Stimulated activated CD8-positive, alpha-beta memory T cell treated with anti-CD3 and anti-CD28 coated beads, Interleukin-7, amount 100 ng/mL, for 1 hour (primary cell): ENCODE measurements at places on chromosomes 2 and 18.

GRCh38 chr2:48134704-48135103, 228.4 kb upstream of the FBXO11 start:
- no peak for DNase-seq

DNA sequence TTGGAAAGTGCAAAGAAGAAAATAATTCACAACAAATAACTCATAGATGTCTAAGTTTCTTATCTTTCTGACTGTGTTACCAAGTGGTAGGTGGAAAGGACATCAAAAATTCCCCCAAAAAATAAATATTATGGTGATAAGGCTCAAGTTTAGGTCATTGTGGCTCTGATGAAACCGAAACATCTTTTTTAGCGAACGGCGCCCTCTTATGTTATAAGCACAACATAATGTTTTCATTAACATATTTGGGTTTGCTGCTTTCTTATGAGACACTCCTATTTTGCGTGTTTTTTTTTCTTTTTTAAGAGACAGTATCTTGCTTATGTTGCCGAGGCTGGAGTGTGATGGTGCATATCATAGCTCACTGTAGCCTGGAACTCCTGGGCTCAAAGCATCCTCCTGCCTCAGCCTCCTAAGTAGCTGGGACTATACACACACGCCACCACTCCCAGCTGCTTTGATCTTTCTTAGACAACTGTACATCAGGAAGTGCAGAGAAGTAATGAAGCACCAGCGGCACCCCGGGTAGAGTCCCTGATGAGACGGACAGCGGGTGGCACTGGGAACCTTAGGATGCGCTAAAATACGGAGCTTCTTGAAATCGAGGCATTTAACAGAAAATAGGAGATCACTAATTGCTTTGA, 38.5 kb upstream of the SLC35G4 start:
- DNase-seq, result no peak

DNA sequence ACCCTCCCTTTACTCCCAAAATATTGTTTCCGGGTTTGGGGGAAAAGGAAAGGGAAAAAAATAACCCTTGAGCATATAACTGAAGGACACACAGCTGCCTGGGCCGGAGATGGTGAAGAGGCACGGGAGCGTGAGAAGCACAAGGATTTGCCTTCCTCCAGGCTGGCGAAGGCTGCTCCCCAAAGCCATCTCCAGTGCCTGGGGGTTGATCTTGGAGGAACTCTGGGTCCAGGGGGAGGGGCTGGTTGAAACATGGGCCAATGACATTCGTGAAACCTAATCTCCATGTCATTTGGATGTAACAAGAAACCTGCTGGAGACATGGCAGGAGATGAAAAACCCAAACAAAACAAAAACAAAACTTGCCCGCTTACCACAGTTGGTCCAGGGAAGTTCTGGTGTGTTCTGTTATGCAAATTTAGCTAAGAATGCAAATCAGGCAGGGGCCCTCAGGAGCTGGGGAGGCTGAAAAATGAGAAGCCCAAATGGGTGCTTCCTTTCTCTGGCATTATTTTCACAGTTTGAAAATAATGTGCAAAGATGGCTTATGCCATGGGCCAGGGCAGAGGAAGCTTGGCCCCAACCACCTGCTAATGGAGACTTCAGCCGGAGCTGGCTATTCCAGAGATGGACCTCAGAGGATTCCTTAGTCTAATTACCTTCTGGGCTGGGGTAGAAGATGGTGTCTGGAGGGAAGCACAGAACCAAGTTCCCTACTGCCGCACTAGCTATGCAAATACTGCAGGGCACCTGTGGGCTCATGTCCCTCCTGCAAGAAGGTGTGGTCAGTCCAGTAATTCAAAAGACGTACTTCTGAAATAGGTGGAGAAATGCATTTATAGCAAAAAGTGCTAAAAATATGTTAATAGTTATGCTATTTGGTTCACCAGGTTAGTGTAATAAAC, 180.9 kb downstream of the BCL2 start:
- no peak for DNase-seq

GRCh38 chr2:28365158-28365557, 27.5 kb upstream of the FOSL2 start:
- DNase-seq, result no peak

GRCh38 chr2:97011977-97012569, 25.7 kb upstream of the FAM178B start:
- DNase-seq, result no peak

DNA sequence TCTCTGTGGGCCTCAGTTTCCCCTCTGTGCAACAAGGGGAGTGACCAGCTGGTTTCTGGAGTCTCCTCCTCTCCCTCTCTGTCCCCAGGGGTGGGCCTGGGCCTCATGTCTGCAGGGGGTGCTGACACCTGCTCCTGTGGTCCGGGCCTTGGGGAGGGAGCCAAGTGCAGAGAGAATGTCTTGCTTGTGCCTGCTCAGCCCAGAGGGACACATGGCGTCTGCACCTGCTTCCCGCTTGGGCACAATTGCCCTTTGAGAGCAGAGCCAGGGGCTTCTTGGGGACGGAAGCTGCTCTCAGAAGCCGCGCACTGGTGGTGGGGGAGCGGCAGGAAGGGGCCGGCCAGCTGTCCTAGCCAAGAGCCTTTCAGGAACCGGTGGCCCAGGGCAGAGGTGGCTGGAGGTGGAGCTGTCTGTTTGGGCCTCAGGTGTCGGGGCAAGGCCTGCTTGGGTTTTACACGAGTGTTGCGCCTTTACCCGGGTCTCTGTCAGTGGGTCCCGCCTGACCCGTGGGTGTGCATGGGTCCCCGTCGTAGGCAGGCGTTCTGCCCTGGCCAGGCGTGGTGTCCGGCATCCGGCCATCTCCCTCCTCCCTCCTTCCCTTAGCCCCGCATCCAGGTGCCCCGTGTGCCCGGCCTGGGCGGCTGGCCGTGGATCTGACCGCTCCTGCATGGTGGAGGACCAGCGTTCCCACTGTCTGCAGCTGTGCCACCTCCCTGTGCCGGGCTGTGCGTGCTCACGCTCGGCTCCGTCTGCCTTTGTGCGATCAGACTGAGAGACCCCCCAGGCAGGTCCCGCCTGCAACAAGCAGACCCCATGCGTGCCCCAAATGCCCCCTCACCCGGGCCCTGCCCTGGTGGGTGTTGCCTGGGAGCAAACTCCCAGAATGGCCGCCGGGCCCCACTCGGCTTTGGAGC, 4.0 kb downstream of the NEU4 start:
- no peak for DNase-seq

DNA sequence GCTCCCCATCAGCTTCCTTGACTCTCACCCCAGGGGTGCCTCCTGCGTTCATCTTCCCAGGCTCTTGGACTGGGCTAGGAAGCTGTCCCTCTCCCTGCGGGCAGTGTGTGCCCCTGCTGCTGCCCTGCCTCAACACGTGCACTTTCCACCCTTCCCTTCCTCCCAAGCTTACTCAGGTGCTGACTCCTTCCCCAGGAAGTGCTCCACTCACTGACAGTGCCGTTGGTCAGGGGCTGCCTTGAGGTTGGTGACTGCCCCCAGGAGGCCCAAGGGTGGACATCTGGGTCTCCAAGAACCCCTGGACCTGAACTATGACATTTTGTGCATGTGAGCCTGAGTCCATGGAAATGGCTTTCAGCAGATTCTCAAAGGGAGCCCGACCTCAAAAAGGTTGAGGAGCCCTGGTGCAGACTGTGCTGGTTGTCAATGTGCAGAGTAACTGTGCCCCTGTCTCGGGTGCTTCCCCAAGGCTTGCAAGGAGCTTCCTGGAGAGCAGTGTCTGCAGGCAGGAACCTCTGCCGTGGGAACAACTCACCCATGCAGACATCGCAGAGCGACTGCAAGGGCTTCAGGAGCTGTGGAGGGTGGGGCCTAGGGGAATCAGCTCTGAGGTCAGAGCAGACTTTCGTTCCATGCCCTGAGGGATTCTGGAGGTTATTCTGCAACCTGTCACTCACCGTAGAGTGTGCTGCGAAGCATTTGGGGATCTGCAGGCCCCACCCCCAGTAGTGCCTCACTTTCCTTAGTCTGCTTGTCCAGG, 116.5 kb upstream of the MCFD2 start:
- DNase-seq, result no peak
